Suppressor macrophage treated with lipopolysaccharide for 1 hour (primary cell): ENCODE measurements at places on chromosomes 6 and 20.

- DNase-seq = peak; percentile 18
Observed at GRCh38 chr6:37628611-37629320, 68.9 kb downstream of the MDGA1 start.

GRCh38 chr6:34520645-34521462, 35.3 kb downstream of the SPDEF start:
- DNase-seq = no peak

DNA sequence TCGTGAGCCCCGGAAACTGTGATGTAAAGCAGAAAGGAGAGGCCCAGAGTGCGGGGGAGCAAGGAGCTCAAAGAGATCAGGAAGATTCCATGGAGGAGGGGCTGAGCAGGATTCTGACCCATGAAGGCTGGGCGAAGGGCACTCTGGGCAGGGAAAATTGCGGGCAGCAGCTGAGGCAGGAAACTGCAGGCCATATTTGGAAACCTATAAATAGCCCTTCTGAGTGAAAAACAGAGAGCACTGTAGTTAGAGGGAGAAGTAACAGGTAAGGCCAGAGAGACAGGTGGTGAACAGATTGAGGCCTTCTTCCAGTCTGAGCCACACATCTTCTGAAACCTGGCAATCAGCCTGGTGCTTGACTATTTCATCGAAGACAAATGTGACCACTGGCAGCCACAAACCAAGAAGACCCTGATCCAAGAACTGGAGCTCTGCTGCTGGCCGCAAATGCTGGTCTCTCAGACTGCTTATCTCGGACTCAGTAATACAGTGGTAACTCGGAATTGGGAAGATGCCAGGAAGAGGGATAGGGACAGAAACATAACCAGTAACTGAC, 14.1 kb upstream of the BEND3 start:
- DNase-seq = no peak

- peak; percentile 19 for DNase-seq
Observed at GRCh38 chr6:42260972-42261371, 43.3 kb upstream of the MRPS10 start.

DNA sequence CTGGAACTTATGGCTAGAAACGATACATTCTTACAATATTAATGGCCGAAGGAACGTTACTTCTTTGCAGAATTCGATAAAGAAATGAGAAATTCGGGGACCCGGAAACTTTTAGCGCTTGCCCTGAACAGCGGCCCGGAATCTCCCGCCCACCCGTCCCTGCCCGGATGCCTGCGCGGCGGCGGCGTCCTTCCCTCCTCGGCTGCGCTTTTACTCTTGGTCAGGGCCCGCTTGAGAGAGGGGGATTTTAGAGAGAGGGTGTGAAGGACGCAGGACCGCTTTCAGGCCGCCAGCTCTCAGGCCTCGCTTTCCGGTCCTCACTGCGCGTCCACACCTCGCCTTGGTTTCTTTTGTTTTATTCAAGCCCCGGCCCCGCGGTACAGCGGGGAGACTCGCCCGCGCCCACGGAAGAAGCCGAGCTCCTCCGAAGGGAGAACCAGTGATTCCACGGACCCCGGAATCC, 243.7 kb downstream of the ARID1B start:
- peak; percentile 81 for DNase-seq

- no peak for DNase-seq
Observed at GRCh38 chr20:43442282-43442880, 15.3 kb upstream of the SRSF6 start.

GRCh38 chr6:27280064-27280539, 32.0 kb downstream of the POM121L2 start:
- DNase-seq = peak; percentile 24

DNA sequence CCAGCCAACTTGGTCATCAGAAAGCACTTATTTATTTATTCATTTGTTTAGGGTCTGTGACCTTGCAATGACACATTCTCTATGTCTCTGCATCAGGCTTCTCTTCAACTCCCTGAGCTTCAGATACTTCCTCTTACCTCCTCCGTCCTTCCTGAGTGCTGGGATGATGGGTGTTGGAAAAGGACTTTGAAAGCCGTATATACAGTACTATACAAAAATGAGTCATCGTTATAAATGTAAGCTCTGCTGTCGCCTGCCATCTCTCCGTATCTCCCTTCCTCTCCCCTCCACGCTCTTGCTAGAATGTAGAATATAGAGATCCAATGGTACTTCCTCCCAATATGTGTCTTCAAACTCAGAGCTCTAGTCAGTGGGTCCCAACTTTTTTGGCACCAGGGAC, 91.9 kb upstream of the SALL4 start:
- no peak for DNase-seq

- DNase-seq = no peak
Observed at GRCh38 chr20:41572010-41572572, 46.1 kb downstream of the CHD6 start.

- no peak for DNase-seq
Observed at GRCh38 chr6:109360791-109361190, 21.5 kb downstream of the CD164 start.

DNA sequence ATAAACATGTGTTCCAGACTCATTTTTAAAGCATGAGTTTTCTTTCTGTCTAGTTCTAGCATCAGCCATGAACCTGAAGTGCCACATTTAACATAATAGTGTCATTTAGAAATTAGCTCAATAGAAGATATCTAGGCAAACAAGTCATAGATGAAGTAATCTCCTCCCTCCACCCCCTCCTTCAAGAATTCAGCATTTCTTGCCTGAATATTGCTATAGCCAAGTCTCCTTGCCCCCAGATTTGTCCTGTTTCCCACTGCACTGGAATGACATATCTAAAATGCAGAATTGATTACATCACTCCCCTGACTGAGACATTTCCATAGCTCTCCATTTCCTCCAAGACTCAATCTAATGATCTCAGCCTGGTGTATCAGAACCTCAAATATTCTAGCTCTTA, 134.9 kb upstream of the BACH2 start:
- no peak for DNase-seq

DNA sequence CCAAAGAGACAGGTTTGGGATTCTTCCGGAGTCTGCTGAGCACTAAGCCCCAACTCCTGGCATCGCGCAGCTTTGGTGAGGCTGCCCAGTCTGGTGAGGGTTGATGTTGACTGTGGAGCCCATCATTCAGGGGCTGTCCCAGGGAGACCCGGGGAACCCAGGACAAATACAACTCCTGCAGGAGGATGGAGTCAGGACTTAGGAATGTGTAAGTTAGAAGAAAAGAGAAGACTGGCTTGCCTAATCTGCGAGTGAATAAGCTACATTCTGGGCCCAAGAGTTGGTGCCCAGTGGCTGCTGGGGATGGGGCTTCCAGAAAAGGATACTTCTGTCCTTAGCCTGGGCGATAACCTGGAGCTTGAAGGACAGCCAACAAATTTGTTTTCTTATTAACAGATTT, 47.9 kb downstream of the STK35 start:
- DNase-seq = no peak

DNA sequence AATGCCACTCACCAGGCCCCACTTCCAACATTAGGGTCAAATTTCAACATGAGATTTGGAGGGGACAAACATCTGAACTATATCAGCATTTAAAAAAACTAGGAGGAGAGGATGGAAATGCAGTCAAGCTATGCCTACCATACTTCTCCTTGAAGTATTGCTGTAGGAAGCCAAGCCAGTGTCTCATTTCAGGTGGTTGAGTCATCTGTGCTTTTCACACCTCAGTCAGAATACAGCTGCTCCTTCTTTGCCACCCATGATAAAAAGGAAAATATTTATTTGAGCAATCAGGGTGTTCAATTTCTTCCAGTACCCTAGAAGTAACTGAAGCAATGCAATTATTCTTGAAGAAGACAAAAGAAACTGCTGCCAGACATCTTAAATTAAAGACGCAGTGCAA, 47.0 kb upstream of the EEF1E1 start:
- no peak for DNase-seq

DNA sequence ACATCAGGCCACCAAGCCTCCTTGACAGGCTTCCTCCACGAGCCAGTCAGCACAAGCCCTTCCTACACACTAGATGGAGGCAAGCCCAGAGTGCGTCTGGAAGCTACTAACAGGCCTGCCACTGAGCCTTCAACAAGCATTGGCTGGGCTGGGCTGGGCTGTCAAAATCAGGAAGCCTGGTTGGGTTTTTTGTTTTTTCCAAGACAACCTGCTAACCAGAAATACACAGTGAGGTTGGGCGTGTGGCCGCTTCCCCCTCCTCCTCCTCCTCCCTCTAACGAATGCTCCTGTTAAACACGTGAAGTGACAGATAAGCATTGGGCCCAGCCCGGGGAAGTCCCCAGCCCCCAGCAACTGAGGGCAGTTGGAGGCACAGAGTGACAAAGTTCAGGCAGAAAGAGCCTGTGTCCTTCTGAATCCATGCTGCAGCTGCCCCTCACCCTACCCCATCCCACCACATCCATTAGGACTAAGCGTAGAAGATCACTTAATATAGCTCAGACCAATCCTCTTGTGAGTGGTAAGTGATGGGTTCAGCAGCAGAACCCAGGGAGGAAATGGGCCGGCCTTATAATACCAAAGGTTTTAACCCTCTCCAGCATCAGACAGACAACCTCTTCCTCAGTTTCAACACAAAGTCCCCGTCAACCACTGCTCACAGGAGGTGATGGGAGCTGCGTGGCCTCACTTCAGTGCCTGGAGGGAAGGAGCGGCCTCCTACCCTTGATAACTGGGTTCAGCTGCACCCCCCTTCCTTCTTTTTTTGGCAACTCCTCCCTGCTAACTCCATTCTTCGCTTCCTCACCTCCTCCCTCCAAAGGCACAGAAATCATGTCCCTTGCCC, 1.1 kb downstream of the NFATC2 start:
- DNase-seq = peak; percentile 82

DNA sequence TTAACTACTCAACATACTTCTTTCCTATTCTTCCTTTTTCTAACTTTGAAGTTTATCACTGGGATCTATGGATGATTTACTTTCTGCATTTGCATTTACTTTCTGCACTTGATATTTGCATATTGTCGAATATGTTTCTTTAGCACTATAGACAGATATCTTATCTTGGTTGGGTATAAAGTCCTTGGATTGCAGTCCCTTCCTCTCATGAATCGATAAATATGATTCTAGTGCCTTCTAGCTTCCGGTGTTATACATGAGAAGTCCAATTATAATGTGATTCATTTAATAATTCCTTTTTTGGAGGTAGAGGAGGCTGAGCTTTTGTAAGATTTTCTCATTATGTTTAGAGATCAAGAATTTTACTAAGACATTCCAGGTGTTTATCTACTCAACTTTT, 321.2 kb upstream of the RUNX2 start:
- no peak for DNase-seq

- DNase-seq = no peak
Observed at GRCh38 chr20:62027116-62027515, 38.6 kb downstream of the TAF4 start.

- DNase-seq = no peak
Observed at GRCh38 chr6:142476452-142476851, 174.6 kb downstream of the ADGRG6 start.

DNA sequence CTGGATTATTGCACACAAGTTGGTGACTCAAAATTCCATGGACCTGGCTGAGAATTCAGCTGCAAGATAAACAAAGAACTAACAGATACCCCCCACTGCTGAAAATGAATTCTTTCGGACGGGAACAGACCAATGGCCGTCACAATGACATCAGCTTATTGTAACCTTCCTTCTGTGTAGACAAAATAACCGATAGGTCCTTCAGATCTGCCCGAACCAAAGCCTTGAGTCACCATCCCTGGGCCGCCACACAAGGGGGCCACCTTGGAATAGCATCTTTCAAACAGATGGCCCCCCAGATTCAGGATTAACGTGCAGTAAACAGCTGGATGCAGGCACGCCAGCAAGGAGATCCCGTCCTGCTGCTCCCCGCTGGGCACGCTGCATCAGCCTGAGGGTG, 214.0 kb upstream of the EXOC2 start:
- DNase-seq = no peak

DNA sequence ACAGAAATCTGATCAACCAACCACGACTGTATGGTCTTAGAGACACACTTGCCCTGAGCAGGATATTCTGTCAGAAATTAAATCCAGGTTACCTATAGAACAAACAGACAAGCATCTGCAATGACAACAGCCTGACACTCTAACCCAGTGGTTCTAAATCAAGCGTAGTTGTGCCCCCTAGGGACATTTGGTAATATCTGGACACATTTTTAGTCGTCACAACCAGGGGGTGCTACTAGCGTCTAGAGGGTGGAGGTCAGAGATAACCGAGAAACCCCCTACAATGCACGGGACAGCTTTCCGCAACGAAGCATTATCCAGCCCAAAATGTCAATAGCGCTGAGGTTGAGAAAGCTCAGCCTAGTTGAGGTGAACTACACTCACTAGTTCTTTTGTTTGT, 32.3 kb downstream of the ID4 start:
- no peak for DNase-seq

DNA sequence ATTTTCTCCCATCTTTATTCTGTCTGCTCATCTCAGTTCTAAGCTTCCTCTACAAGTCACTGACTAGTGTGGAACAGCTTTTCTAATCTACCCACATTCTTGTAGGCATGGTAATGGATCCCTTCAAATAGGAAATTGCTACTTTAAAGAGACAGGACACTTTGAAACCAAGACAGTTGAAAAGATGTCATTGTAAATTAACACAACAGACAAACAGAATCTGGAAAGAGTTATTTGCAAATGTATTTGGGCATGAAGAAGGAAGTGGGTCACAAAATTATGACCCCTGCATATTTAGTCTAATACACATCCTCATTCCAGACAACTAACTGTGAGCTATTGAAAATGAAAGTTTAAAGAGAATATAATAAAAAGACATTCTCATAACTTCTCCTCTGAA, 298.2 kb upstream of the MARCKS start:
- no peak for DNase-seq

DNA sequence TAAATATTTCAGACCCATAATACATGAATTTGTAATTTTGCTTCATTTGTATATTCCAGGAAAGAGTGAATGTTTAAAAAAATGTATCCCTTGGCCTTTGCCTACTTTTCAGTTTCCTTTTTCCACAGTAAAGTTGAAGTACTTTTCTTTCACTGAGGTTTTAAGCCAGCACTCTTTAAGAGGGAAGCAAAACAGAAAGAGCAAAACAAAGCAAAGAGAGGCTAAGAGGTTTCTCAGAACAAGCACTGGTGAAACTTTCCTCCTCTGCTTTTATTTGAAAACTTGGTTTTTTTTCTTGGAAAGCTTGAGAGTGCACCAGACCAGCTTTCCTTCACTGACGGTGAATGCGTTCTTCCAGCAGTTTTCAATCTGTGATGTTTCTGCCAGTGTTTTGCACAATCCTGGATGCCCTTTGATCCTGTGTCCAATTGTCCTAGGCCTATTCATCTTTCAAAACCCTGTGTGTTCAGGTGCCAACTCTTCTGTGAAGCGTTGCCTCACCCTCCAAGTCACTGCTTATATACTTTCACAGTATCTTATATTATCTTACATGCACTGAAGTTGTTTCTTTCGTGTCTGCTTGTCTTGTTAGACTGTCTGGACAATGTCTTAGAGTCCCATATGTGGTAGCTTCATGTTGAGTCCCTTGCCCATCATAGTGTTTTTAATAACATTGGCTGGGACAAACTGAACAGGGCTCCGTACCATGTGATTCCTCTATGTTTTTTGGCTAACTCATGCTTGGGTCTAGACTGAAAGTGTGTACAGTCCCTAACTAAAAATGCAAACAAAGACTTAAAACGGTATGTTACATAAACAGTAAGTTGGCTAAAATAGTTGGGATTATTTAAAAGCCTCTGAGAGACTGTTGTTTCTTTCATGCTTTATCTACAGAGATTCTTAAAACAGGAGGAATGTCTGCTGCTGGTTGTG, 1.9 kb downstream of the RNF217 start:
- DNase-seq = peak; percentile 69
